ENCODE measurements at places on chromosomes 2 and 18.

GRCh38 chr2:130949954-130950353 lies 113.2 kb downstream of the ARHGEF4 start:
- no peak for DNase-seq

DNA sequence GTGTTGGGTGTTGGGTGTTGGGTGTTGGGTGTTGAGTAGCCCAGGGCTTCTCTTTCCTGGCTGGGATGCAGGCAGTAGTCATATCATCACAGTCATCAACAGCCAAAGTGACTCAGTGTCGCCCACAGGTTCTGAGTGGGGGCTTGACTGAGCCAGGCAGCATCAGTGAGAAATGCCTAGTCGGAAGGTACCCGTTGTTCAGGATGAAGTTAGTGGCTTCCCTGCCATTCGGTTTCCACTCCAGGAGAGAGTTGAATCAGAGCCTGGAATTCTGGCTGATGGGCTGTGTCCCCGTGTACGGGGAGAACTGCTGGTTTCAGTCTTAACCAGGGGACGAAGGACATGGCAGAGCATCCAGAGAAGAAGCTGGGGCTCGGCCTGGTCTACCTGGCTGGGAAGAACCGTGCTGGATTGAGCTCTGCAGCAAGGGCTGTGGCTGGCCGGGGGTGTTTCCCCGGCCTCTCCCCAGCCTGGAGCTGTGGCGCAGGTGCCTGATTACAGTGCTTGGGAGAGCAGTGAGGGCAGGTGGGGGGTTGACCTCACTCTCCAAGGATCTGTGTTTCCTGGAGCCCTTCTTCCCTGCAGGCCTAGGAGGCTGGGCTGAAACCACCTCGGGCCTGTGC lies 49.4 kb downstream of the AGAP1 start:
- no peak for DNase-seq

- DNase-seq, result no peak
These were observed 17.0 kb upstream of the ARHGEF4 start for GRCh38 chr2:130819608-130820278.

DNA sequence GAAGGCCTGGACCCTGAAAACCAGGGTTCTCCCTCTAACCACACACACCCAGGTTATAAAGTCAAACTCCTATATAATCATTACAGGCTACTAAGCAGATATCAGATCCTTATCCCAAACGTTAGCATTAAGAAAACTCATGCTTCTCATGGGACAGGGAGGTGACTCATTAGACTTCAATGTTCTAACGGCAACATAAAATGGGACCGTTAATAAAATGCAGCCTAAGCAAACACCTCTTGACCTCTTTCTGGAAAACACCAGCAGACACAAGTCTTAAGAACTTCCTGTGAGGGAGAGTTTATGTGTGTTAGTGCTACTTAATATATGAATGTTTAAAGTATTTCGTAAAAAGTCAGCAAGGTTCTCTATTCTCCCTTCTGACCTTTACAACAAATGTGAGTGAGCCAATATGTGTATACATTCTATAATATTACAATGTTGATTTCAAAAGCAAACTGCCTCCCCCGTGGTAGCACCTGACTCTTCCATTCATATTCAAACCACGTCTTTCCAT lies 31.7 kb downstream of the LPIN2 start:
- no peak for DNase-seq

DNA sequence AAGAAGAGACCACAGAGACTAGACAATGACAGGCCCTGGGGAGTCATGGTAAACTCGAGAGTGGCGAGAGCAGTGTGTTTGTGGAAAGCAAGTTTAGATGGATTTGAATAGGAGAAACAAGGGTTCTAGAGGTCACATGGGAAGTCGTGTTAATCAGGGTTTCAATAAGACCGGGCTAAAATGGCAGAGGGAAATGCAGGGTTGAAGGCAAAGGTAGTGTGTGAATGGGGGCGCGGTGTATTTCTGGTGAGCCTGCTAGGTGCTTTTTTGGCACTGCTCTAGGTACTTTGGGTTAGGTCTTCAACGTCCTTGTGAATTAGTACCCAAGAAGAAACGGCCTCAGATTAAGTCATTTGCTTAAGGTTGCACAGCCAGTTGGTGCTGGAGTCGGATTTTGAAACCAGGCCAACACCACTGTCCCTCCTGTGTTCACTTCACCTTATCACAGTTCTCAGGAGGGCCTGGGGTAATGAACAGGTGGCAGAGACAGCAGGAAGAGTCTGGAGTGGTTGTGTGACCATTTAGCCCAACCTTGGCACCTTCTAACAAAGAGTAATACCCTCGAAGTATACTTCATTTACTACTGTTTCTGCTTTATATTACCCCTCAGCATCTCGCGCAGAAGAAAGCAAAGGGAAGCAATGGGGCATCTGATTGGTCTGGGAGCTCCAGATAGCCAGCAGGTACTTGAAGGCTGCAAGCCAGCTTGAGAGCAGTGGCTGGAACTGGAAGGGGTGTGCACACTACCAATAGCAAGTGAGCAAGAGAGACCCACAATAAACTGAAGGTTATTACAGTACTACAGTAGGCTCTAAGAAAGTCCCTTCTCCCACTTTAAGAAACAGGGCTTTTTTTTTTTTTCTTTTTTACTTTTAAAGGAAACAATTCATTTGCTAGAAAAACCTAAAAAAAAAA lies 33.4 kb upstream of the GAREM2 start:
- no peak for DNase-seq

GRCh38 chr2:26335231-26335630 lies 10.7 kb upstream of the SELENOI start:
- DNase-seq, result no peak

DNA sequence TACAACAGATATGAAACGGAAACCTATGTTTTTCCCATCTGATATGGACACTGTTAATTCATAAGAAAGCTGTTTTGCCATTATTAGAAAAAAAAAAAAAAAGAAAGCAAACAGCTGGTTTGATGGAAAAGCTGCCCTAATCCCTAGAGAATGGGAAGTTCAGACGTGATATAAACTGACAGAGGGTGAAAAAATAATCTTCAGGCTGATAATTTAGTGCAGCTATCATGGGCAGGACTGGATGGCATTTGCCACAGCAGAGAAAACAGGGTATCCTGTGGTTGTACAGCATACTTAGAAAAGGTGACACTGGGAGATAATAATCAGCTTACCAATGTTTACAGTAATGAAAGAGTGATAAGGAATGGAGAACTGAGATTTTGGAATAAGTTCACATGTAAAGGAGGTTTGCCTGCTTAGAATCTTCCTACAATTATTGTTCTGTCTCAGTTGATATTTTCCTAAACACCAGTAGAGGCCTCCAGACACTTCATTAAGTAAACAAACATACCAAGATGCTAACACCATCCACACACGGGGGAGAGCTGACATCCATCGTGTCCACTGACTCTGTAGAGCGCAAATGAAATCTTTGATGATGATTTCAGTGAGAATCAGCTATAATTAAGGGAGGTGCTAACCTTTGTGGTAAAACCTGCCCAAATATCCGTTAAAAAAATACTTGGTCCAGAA lies 211.6 kb upstream of the MMADHC start:
- DNase-seq, result no peak

DNA sequence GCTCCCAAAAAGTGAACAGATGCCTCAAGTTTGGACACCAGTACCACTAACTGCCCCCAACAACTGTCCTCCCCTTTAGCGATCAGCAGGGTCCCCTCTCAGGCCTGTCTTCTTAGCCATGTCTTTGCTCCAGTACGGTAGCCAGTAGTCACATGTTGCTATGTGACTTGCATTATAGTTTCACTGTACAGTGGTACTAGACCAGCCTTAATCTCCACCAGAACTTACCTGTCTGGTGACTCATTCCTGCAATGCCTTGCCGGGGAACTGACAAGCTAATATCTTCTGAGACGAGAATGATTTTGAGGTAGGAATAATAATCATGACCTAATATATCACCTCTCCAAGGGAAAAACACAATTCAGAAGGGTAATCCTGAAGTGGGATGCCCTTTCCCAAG lies 23.7 kb downstream of the ACMSD start:
- no peak for DNase-seq

- no peak for DNase-seq
These were observed 324.5 kb upstream of the UBE2E3 start for GRCh38 chr2:180655842-180656454.

Data from NCI-H1048 (cell line).